ENCODE measurements at places on chromosomes 1 and 21. TPM values are rescaled to one million over a fixed set of nuclear protein-coding genes. Genes with fewer than 3 reads are reported as not detected.

- no peak for DNase-seq
Observed at GRCh38 chr21:33029385-33029921, 3.7 kb downstream of the OLIG2 start.

GRCh38 chr1:223708651-223709268 lies 3.6 kb upstream of the CAPN2 start:
- no peak for DNase-seq

GRCh38 chr1:182198006-182198605 lies 136.6 kb upstream of the ZNF648 start:
- DNase-seq, result no peak

Gene IL20
- total RNA-seq, result not detected

- DNase-seq, result peak; percentile 64
Observed at GRCh38 chr1:209618756-209619420, 33.3 kb downstream of the LAMB3 start.

- no peak for DNase-seq
Observed at GRCh38 chr1:247453245-247453644, 4.7 kb downstream of the OR2B11 start.
